ENCODE measurements at places on chromosomes 5 and 9. TPM values are rescaled to one million over a fixed set of nuclear protein-coding genes. Genes with fewer than 3 reads are reported as not detected.

IFNK gene
- total RNA-seq: not detected

TAF9 gene
- 38.4 TPM for total RNA-seq

HDHD3 gene
- total RNA-seq: 143 TPM

DNA sequence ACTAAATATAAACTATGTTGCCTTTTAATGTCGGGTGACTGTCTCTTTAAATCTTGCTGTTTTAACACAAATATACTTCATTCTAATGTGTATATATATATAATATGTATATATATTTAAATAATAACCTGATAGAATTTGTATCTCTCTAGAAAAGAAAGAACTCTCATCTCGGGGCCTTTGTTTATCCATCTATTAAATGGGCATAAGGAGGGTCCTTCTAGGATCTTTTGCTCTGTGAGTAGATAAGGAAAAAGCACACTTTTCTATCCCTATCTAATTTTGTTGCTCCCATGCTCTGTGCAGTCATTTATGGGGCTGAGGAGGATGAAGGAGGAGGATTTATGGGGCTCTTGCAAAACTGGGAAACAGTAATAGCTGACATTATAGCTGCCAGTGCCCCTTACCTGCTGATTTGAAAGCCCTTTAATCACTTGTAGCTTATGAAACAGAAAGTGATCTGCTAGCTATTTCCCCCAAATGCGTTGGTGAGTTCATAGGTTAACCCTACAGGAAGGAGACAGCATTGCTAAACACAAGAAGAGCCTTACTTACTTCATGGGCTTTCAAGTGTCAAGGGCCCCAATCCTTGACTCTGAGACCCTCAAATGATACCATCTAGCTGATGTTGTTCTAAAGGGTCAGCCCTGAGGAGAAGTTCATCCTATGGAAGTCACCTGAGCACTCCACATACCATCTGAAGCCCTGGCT lies 5.8 kb upstream of the PPARGC1B start:
- DNase-seq: no peak

ADAM19 gene
- 9.1 TPM for total RNA-seq

SAXO1 gene
- total RNA-seq: not detected

GRCh38 chr9:134024214-134024792 lies 978 bp upstream of the BRD3OS start:
- DNase-seq: no peak

SV2C gene
- total RNA-seq: 0.24 TPM

GRCh38 chr5:58999804-59000203 lies 416.9 kb downstream of the RAB3C start:
- DNase-seq: no peak

- DNase-seq: no peak
These were observed 6.1 kb upstream of the OTP start for GRCh38 chr5:77644371-77645157.

GRCh38 chr5:134206627-134207160 lies 19.2 kb downstream of the PPP2CA start:
- no peak for DNase-seq

GRCh38 chr5:137595396-137596079 lies 96.4 kb upstream of the SPOCK1 start:
- DNase-seq: no peak

GRCh38 chr9:87500491-87501270 lies 3.0 kb downstream of the DAPK1 start:
- DNase-seq: no peak

TMEM252 gene
- not detected for total RNA-seq

DNA sequence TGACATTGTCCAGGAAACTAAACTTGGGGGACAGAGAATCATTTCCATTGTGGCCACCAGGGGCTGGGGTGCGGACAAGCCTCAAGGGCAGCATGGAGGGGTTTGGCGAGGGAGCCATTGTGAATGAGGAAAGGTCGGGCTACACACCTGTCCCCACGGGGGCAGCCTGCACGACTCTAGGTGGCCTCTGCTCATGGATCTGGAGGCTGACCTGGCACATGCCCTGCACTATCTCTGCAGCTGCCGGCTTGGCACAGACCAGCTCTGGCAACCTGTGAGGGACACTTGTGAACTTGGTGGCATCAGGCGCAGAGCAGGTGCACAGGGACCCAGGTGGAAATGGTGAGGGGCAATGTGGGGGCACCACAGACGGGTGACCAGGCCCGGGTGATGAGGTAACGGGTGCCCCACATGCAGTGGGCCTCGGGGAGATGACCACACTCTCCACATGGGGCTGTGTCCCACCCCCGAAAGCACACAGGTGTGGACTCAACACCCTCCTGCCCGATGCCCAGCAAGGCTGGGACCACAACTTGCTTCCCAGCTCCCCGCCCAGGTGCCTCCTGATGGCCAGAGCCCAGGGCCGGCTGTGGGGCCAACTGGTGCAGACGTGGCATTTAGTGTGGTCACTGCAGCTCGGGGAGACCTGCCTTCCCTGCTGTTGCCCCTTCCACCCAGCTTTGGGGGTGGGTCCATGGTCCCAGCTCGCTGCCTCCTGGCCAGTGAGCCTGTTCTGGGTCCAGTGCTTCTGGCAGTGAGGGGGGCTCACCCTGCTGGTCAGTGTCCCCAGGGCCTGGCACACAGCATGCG lies 60.9 kb upstream of the UBAC1 start:
- peak; percentile 3 for DNase-seq

SPINK6 gene
- total RNA-seq: not detected

SELENOP gene
- 2,399 TPM for total RNA-seq

GRCh38 chr5:133967698-133968203 lies 674 bp downstream of the C5orf15 start:
- peak; percentile 38 for DNase-seq

DNA sequence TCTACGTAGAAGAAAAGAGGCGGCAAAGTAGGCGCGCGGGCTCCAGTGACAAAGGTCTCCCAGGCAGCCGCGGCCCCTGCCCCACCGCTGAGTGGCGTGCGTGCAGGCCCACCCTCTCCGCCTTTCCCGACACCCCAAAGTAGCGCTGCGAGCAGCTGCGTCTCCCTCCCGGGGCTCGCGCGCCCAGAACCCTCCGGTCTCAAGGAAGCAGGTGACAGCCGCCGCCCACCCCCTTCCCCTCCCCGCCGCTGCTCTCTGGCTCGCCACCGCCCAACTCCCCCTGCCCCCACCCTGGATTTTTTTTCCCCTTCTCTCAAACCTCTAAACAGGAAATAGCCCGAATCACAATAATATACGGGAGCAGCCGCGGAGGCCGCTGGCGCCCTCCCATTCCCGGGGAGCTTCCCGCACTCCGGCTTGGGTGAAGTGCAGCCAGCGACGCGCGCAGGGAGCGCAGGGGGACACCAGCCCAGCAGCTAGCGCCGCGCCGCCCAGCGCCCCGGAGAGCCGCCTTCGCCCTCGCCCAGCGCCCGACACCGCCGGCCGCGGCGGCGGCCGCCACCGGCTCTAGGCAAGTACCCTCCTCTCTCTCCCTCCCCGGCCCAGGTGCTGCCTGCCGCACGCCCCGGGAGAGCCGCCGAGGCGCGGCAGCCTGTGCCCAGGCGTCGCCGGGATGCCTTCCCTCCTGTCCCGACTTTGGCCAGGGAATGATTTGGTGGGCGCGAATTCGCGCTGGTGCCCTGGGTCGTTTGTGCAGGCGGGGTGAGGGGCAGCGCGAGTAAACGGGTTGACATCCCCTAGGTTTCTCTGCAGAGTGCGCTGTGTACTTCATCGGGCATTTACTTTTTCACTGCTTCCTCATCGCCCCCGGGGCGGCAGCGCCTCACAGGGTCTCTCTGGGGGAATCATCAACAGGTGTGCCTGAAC lies 52.7 kb upstream of the TJP2 start:
- peak; percentile 79 for DNase-seq

UAP1L1 gene
- 13.0 TPM for total RNA-seq

GPR150 gene
- 0.45 TPM for total RNA-seq

DNA sequence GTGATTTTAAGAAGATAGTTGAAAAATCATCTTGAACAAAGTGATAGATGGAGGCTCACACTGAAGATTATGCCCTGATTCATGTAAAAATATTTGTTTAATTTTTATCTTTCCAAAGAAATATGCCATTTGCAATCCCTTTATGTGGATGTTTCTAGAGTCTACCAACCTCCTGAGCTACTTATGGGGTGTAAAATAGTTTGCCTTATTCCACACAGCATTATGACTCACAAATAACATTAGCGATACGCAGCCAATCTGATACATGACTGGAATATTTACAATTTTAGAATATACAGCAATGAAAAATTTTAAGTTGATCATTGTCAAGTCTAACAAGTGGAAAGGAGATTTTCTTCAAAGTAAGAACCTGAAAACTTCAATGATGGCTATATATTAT lies 327.5 kb downstream of the EDIL3 start:
- DNase-seq: no peak

GRCh38 chr5:8750100-8750499 lies 795.8 kb downstream of the SEMA5A start:
- no peak for DNase-seq

- no peak for DNase-seq
These were observed 348.0 kb downstream of the ZNF608 start for GRCh38 chr5:124398460-124398859.

DNA sequence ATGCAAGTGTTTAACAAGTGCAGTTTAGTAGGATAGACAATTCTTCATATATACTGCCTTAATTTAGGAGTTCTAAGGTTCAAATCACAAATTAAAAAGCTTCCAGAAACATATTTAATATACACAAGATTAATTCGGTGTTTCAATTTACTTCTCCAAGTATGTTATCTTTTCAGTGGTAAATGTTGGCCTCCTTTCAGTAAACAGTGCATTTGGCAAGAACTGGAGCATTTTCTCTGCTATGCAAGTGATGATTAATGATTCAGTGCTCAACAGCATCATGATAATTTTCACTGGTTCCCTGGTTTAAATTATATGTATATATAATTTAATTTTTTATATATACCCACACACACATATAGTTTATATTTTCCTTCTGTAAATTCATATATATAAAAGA lies 541.7 kb downstream of the EFNA5 start:
- DNase-seq: no peak

GRCh38 chr9:126296687-126297086 lies 29.9 kb upstream of the MVB12B start:
- DNase-seq: no peak

DNA sequence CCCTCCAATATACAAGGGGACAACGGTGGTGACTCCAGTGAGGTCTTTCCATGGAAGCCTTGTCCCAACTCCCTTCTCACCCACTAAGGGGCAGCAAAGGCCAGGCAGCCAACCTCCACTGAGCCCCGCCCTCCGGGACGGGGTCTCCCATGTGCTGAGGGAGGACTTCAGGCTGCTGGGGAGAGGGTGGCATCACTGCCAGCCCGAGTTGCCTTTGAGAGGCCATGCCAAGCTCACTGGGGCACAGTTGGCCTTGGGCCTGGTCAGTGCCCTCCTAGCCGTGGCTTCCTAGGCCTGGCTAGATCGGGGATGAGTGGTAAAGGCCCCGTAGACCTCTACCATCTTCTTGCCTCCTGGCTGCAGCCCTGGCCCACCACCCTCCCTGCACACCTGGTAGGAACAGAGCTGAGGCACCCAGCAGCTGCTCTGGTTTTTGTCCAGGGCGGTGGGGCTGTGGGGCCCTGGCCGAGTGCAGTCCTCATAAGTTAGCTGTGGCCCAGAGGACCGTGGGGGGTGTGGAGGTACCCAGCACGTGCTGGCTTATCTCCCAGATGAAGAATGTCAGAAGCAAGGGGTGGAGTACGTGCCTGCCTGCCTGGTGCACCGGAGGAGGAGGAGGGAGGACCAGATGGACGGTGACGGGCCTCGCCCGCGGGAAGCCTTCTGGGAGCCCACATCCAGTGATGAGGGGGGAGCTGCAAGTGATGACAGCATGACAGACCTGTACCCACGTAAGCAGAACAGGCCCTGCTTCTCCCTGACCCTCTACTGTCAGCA lies 3.2 kb downstream of the SURF2 start:
- DNase-seq: no peak

- peak; percentile 82 for DNase-seq
These were observed 7.0 kb downstream of the NOTCH1 start for GRCh38 chr9:136538599-136539426.

PLEKHG4B gene
- total RNA-seq: 0.39 TPM

All from left colon (tissue), 2 donors.